ENCODE measurements at places on chromosomes 16 and 17. TPM values are rescaled to one million over a fixed set of nuclear protein-coding genes. Genes with fewer than 3 reads are reported as not detected.

- H3K36me3 ChIP-seq: no peaks in the 10 kb centered on the region
- H3K27ac ChIP-seq: peak overlapping the region; percentile 74
- H3K4me3 ChIP-seq: peak overlapping the region; percentile 71
- H3K4me1 ChIP-seq: peaks cover 37% of the 10 kb centered on the region
Observed at GRCh38 chr17:35541434-35541833, 4.0 kb upstream of the SLFN12L start.

DNA sequence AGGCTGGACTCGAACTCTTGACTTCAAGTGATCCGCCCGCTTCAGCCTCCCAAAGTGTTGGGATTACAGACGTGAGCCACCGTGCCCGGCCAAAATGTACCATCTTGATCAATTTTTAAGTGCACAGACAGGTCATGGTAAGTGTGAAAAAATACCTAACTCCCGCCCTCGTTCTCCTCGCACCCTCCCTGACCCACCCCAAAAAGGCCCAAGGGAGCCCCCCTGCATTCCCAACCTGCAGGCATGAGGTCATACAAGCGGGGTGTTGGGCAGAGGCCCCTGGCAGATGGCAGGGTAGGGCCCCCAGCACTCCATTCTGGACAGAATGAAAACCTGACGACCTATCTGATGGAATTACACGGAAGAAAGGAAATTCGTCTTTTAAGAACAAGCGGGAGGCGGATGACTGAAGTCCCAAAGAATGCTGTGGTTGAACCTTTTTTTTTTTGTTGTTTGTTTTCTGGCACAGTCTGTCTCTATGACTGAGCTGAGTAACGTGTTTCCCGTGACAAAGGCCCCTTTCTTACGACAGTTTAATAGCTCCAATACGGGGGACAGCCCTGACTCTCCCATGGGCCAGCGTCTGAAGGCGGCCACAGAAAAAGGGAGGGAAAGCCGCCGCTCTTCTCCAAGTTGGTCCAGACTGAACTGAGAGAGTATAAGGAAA, 376.4 kb downstream of the SLC39A11 start:
- peaks cover 21% of the 10 kb centered on the region for H3K4me1 ChIP-seq
- no peak for DNase-seq
- no peak overlapping the region for H3K27ac ChIP-seq
- no peak overlapping the region for H3K4me3 ChIP-seq
- H3K36me3 ChIP-seq: no peaks in the 10 kb centered on the region
- no peaks in the 10 kb centered on the region for H3K27me3 ChIP-seq

- peak overlapping the region; percentile 69 for H3K27ac ChIP-seq
- H3K27me3 ChIP-seq: no peaks in the 10 kb centered on the region
- H3K4me1 ChIP-seq: peaks cover 57% of the 10 kb centered on the region
- peak; percentile 76 for DNase-seq
- peaks cover 10% of the 10 kb centered on the region for H3K36me3 ChIP-seq
Observed at GRCh38 chr17:77453613-77454241, 313.0 kb downstream of the SEC14L1 start.

- no peaks in the 10 kb centered on the region for H3K36me3 ChIP-seq
- no peak for DNase-seq
- peaks cover 11% of the 10 kb centered on the region for H3K4me1 ChIP-seq
Observed at GRCh38 chr17:79818026-79818758, 21.0 kb downstream of the CBX4 start.

DNA sequence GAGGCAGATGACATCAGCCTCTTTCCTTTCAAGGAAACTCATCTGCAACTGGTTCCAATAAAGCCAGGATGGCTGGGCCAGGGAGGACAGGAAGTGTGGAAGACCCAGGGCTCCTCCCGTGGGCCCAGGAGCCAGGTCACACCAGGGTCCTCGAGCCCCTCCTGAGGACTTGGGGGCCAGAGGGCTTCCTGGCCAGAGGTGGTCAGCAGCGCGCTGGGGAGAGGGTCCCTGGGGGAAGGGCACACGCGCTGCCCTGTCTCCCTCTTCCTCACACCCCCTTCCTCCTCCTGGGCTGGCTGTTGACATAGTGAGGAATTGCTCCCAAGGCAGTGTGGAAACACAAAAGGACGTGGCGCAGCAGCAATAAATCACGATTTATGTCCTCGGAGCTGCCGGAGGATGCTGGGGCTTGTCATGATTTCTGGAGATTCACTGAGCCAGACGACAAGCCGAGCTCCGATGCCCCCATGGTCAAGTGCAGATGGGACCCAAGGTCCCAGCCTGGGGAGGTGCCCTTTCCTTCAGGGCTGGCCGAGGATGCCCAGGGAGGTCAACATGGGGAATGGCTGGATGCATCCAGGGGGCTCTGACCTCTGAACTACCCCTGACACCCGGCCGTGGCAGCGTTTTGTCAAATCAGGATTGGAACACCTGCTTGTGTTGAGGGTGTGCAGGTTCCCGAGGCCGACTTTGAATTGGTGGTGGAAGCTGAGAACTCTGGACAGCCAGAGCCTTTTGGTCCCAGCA, 152.6 kb downstream of the IRF8 start:
- H3K4me1 ChIP-seq: no peaks in the 10 kb centered on the region
- H3K36me3 ChIP-seq: no peaks in the 10 kb centered on the region
- H3K27me3 ChIP-seq: peaks cover 8% of the 10 kb centered on the region
- no peak overlapping the region for H3K4me3 ChIP-seq

GRCh38 chr17:78307887-78308638, 51.8 kb downstream of the SOCS3 start:
- H3K4me1 ChIP-seq: no peaks in the 10 kb centered on the region
- DNase-seq: no peak
- H3K4me3 ChIP-seq: no peak overlapping the region
- no peaks in the 10 kb centered on the region for H3K27me3 ChIP-seq
- no peak overlapping the region for H3K27ac ChIP-seq
- no peaks in the 10 kb centered on the region for H3K36me3 ChIP-seq

- no peaks in the 10 kb centered on the region for H3K27me3 ChIP-seq
- no peaks in the 10 kb centered on the region for H3K36me3 ChIP-seq
- no peak within 1 kb of the TSS for H3K27ac ChIP-seq
Observed at GRCh38 chr17:42180922-42181850, at the start of gene KCNH4. TSS of gene KCNH4 (minus strand) at chr17:42181142. CDS start at chr17:42180945, 197 bp downstream.

DNA sequence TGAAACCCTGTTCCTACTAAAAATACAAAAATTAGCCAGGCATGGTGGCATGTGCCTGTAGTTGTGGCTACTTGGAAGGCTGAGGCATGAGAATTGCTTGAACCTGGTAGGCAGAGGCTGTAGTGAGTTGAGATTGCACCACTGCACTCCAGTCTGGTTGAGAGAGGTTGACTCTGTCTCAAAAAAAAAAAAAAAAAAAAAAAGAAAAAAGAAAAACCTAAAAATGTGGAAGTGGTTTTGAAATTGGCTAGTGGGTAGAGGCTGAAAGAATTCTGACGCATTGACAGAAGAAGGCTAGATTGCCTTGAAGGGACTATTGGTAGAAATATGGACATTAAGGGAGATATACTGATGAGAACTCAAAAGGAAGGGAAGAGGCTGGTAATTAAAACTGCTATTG, 33.6 kb upstream of the CPPED1 start:
- no peak overlapping the region for H3K27ac ChIP-seq
- no peak overlapping the region for H3K4me3 ChIP-seq
- DNase-seq: no peak
- peaks cover 4% of the 10 kb centered on the region for H3K27me3 ChIP-seq
- no peaks in the 10 kb centered on the region for H3K4me1 ChIP-seq

GRCh38 chr17:48927978-48928745, 16.5 kb downstream of the SNF8 start:
- peaks cover 51% of the 10 kb centered on the region for H3K36me3 ChIP-seq
- DNase-seq: no peak
- H3K4me1 ChIP-seq: no peaks in the 10 kb centered on the region
- no peak overlapping the region for H3K27ac ChIP-seq
- no peaks in the 10 kb centered on the region for H3K27me3 ChIP-seq

DNA sequence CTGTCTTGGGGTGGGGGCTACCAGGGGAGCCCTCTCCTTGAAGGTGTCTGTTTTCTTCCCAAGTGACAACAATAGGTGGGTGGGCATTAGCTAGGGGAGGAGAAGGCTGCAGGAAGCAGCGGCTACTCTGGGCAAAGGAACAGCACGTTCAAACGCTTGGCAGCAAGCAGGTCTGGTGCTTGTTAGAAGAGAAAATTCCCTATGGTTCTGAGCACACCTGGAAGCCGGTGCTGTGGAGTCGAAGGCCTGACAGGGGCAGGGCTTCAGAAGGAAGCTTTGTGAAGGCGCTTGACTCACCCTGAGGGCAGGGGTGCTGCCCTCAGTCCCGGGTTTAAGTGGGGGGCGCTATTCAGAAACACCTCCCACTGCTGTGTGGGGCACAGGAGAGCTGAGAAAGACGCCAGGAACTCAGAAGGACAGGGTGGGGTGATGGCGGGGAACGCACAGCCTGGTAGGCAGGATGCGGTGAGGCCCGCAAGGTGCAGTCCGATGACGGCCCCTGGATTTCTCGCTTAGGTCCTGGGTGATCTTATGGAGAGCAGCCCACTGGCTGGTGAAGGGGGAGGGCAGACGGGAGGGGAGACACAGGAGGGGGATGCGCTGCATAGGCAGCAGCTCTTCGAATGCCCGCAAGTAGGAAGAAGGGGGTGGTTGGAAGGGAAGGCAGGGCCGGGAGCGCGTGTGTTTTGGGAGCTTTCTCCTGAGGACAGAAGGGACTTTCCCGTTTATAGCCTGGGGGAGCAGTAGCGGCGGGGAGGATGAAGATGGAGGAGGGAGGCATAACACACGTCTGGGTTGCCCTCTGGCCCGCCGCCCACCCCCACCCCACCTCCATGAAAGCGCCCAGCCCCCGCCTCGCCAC, 3.2 kb downstream of the GJD3 start:
- H3K4me1 ChIP-seq: peaks cover 11% of the 10 kb centered on the region
- no peak overlapping the region for H3K27ac ChIP-seq
- no peak for DNase-seq
- H3K36me3 ChIP-seq: no peaks in the 10 kb centered on the region

DNA sequence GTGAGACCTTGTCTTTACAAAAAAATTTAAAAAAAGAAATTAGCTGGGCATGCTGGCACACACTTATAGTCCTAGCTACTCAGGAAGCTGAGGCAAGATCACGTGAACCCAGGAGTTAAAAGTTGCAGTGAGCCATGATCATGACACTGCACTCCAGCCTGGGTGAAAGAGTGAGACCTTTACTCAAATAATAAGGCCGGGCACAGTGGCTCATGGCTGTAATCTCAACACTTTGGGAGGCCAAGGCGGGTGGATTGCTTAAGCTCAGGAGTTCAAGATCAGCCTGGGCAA, 11.5 kb upstream of the RIPOR1 start:
- H3K36me3 ChIP-seq: no peaks in the 10 kb centered on the region
- peaks cover 21% of the 10 kb centered on the region for H3K4me1 ChIP-seq
- H3K27me3 ChIP-seq: no peaks in the 10 kb centered on the region
- H3K27ac ChIP-seq: no peak overlapping the region

- no peaks in the 10 kb centered on the region for H3K4me1 ChIP-seq
- no peaks in the 10 kb centered on the region for H3K27me3 ChIP-seq
- no peaks in the 10 kb centered on the region for H3K36me3 ChIP-seq
- no peak for DNase-seq
- H3K4me3 ChIP-seq: no peak overlapping the region
- H3K27ac ChIP-seq: no peak overlapping the region
Observed at GRCh38 chr17:8542599-8543502, 87.7 kb downstream of the MYH10 start.

GRCh38 chr16:89290887-89291286, 73.4 kb downstream of the ZNF778 start:
- no peak overlapping the region for H3K27ac ChIP-seq
- no peak overlapping the region for H3K4me3 ChIP-seq
- no peaks in the 10 kb centered on the region for H3K27me3 ChIP-seq
- no peak for DNase-seq
- peaks cover 32% of the 10 kb centered on the region for H3K36me3 ChIP-seq

DNA sequence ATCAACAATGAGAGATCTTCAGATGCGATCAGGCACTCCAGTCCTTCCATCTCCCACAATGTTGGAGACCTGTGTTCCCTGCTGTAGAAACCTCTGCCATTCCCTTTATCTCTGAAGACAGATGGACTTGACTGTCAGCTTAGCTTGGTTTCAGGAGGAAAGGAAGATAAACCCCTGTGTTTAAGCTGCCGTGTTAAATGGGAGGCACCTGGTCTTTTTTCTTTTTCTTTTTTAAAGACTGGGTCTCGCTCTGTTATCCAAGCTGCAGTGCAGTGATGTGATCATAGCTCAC, 63.1 kb downstream of the USP22 start:
- H3K27me3 ChIP-seq: no peaks in the 10 kb centered on the region
- no peaks in the 10 kb centered on the region for H3K4me1 ChIP-seq
- H3K4me3 ChIP-seq: no peak overlapping the region
- no peak for DNase-seq

GRCh38 chr17:12064395-12064794, 43.7 kb downstream of the MAP2K4 start:
- no peak for DNase-seq
- H3K4me3 ChIP-seq: no peak overlapping the region
- no peaks in the 10 kb centered on the region for H3K36me3 ChIP-seq
- H3K27ac ChIP-seq: no peak overlapping the region

- peak overlapping the region; percentile 30 for H3K4me3 ChIP-seq
- H3K27me3 ChIP-seq: no peaks in the 10 kb centered on the region
- no peak overlapping the region for H3K27ac ChIP-seq
- H3K4me1 ChIP-seq: peaks cover 25% of the 10 kb centered on the region
- H3K36me3 ChIP-seq: no peaks in the 10 kb centered on the region
- no peak for DNase-seq
Observed at GRCh38 chr16:79597277-79598062, 3.1 kb downstream of the MAF start.

GRCh38 chr16:30902029-30902972, 5.9 kb downstream of the CTF1 start:
- H3K27me3 ChIP-seq: no peaks in the 10 kb centered on the region
- DNase-seq: peak; percentile 71
- H3K27ac ChIP-seq: peak overlapping the region; percentile 54
- peaks cover 39% of the 10 kb centered on the region for H3K4me1 ChIP-seq
- H3K4me3 ChIP-seq: peak overlapping the region; percentile 63
- no peaks in the 10 kb centered on the region for H3K36me3 ChIP-seq

DNA sequence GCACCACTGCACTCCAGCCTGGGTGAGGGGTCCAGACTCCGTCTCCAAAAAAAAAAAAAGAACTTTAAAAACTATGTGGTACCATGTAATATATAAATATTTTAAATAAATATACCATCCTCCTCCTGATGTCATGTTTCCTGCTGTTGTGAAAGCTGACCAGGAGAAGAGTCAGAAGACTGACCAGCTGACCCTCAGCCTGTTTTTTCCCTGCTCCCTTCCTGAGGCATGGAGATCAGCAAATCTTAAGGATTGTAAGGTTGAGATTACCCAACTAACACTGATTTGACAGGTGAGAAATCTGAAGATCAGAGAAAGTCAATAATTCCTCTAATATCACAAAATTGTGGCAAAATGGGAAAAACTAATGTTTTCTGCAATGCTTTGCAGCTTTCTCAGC, 18.1 kb downstream of the NCOR1 start:
- H3K27ac ChIP-seq: no peak overlapping the region
- no peak overlapping the region for H3K4me3 ChIP-seq
- H3K36me3 ChIP-seq: no peaks in the 10 kb centered on the region
- H3K27me3 ChIP-seq: no peaks in the 10 kb centered on the region
- no peak for DNase-seq
- H3K4me1 ChIP-seq: peaks cover 10% of the 10 kb centered on the region

- H3K27me3 ChIP-seq: no peaks in the 10 kb centered on the region
- no peak for DNase-seq
- H3K4me1 ChIP-seq: peaks cover 17% of the 10 kb centered on the region
- no peaks in the 10 kb centered on the region for H3K36me3 ChIP-seq
Observed at GRCh38 chr17:4566785-4567184, 6.4 kb upstream of the GGT6 start.

Gene FBXO39
- total RNA-seq: not detected

Gene NIP7
- total RNA-seq: 73.8 TPM

Gene IL32
- total RNA-seq: 992 TPM

Gene SHISA6
- total RNA-seq: not detected

Gene TP53TG3D
- 0.37 TPM for total RNA-seq

Gene C17orf78
- not detected for total RNA-seq

Gene AATK
- 0.29 TPM for total RNA-seq

Gene NPTX1
- total RNA-seq: 0.93 TPM

Gene TPSG1
- not detected for total RNA-seq

Gene ARHGDIG
- total RNA-seq: not detected

Gene GAS7
- total RNA-seq: 3.3 TPM

Gene ACSM5
- not detected for total RNA-seq

Gene CSH2
- not detected for total RNA-seq

Gene KRT14
- not detected for total RNA-seq
